ENCODE measurements at places on chromosomes 12 and 14.
A peak's percentile ranks its signal among the peaks of the same experiment; 100 is the strongest.

DNA sequence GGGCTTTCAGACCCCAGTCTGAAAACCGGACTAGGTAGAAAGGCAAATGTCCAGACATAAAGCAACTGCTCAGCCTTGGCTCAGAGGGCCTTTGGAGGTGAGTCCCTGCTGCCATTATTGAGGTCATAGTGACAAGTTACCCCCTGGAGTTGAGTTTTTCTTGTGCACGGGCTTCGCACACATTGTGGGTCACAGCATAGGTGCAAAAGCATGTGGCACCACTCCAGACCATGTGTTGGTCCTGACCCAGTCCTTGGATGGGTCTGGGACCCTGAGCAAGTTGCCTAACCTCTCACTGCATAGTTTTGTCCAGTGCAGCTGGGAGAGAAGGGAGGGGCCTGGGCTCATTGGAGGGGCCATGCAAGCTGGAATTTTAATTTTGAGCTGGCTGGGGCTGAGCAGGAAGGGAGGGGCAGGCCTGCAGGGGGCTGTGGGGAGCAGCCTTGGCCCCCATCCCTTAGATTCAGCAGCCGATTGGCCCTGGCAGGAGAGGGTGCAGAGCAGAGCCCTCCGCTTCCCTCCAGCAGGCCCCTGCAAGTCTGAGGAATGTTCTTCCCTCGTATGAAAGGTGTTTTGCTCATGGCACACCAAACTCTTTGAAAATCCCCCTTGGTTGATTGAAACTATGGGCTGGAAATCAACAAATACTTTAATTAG, 4.2 kb upstream of the KRT5 start:
- DNase-seq = no peak

DNA sequence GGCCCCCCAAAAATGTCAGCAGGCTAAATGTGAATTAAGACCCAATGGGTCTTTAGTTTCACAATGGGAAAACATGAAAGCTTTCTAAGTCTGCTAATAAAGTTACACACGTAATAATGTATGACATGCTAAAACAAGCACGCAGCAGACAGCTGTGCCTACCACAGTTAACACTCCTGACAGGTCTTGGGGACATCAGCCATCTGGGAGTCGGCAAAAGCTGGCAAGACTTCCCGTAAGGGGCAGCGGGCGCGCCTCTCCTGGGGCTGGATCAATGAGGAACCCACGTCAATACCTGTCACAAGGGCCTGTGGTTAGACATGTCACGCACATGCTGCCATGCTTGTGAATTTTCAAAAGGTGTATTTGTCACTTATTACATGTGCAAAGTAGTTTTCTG, 45.0 kb downstream of the ACTN1 start:
- DNase-seq = no peak

- DNase-seq = no peak
Measured at GRCh38 chr12:93944201-93944600, 204.2 kb upstream of the PLXNC1 start.

DNA sequence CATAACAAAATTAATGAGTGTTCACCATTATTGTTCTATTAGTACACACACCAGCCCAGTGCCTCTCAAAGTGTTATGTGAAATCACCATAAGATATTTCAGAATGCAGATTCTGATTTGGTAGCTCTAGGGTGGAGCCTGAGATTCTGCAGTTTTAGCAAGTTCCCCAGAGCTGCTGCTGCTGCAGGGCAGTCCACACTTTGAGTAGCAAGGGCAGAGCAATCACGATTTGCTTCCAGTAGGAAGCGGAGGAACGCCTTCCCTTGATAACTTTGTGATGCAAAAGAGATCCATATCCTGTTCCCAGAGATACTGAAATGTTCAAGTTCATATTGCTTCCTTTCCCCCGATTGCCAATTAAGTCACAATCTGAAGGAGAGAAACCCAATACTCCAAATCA, 57.9 kb downstream of the SLC17A8 start:
- DNase-seq = no peak

- peak; percentile 29 for DNase-seq
Measured at GRCh38 chr14:102778338-102779083, 1.3 kb downstream of the TRAF3 start.

DNA sequence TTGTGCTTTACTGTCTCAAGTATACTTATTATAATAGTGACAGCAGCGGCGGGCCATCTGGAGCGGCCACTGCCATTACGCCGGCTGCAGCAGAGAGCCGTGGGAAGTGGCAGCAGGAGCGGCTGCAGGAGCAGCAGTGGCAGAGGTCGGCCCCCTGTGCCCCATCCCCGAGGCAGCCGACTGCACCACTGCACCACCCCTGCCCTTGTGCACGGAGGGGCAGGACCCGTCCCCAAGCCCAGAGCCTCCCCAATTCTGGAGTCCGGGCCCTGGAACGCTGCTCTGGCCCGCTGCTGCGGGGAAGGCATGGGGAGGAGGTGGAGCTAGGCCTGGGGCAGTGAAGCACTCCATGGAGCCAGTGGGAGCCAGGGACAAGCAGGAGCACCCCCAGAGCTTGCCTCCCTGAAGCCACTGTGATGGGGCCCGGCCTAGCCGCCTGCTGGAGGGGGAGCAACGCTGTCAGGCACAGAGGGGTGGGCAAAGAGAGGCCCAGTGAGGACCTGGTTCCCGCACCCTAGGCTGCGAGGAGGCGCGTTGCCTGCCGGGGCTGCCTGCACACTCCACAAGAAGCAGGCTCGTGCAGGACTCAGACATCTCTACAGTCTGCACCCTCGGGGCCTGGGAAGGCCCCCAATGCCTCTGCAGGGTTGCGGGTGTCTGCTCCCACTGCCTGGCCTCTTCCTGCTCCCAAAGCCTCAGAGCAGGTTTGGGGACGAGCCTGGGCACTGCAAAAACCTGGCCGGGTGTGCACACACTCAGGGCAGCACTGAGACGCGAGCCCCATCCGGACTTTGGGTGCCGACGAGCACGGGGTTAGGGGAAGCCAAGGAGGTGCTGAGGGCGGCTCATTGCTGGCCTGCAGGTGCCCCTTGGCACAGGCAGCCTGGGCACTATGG, 74.2 kb upstream of the RASSF8 start:
- no peak for DNase-seq

GRCh38 chr12:27003421-27004381, 10.5 kb downstream of the TM7SF3 start:
- DNase-seq = no peak

GRCh38 chr14:64937821-64938193, 4.7 kb downstream of the GPX2 start:
- DNase-seq = no peak

DNA sequence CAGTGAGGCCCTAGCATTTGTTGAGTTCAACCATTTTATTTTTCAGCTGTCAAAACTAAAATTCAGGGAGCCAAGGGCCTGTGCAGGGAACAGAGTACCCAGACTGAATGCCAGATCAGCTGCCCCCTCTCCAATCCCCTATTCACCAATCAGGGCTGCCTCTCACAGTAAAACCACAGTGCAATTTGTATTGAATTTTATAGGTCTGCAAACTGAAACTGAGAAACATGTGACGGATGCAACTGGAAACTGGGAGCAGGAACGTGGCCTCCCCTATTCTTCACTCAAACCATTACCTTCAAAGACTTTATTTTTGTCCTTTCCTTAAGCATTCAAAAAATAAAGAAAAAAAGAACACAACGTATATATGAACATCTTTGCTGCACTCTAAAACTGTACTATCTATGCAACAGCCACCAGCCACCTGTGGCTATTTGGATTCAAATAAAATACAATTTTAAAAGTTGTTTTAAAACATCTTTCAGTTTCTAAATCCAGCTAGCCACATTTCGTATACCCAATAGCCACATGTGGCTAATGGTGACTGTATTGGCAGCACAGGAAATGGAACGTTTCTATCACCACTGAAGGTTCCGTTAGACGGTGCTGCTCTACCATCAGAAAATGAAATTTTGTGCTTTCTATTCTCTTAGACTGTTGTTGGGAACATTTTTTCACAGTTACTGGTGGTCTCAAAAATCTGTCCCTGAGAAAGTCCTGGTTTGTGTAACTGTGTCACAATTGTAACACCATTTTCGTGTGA, 371.3 kb upstream of the FAR2 start:
- DNase-seq = no peak

DNA sequence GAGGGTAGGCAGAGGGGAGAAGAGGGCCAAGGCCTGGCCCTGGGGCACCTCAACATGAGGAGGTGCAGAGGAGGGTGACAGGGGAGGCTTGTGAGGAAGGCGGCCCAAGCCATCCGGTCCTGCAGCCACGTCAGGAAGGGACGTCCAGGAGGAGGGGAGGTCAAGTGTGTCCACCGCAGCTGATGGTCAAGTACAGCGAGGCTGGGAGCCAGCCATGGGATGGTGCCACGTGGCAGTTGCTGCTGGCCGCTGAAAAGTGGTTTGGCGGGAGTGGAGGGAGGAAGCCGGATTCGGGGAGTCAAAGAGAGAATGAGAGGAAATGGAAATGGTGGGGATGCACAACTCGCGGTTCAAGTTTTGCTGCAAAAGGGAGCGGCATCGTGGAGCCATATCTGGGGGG, 41.2 kb downstream of the PRIMA1 start:
- DNase-seq = no peak

DNA sequence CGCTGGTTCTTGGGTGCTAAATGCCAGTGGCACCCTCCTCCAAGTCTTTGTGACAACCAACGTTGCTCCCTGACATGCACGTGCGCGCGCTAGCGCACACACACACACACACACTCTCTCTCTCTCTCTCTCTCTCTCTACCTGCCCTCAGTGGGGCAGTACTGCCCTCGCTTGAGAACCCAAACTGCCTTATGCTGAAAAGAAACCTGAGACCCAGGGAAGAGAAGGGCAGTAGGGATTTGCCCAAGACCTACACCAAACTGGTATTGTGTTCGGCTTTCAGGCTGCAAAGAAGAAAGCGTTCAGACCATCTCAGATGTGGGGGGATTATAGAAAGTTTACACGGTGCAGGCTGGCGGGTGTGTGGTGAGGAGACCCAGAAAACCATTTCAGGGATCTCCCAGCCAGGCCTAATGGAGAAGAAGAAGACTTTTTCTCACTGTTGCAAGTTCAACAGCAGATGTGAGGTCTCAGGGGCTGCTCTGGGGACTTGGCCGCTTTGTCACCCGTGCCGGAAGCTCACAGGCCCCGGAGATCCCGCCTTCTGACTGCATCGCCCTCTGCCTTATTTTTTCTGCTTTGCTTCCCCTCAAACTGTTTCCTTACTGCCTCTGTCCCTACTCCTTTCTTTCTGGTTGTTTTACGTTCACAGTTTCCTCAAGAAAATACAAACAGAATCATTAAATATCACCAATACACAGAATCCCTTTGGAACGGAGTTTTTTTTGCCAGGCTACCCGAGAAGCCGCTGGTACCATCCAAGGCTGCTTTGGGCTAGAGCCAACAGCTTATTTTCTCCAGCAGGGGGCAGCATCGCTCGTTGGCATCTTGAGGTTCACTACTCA, 82.4 kb downstream of the PPM1A start:
- peak; percentile 61 for DNase-seq

DNA sequence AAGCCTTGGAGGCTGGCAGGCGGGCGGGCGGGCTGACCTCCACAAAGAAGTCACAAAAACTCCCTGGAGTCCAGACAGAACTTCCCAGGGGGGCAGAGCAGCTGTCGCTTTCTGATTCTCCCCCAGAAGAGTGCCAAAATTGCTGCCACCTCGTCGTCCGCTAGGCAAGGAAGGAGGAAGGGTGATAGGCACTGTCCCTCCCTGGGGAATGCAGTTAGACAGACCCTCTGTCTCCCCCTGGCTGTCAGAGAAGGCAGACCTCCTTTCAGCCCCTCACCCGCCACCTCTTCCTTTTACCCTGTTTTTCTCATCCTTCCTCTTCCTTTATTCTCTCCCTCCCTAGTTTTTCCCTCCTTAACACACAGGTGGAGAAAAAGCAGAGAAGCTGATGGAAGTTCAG, 18.7 kb downstream of the GRIN2B start:
- DNase-seq = no peak

- DNase-seq = no peak
Measured at GRCh38 chr12:124814741-124815613, 48.7 kb downstream of the SCARB1 start.

DNA sequence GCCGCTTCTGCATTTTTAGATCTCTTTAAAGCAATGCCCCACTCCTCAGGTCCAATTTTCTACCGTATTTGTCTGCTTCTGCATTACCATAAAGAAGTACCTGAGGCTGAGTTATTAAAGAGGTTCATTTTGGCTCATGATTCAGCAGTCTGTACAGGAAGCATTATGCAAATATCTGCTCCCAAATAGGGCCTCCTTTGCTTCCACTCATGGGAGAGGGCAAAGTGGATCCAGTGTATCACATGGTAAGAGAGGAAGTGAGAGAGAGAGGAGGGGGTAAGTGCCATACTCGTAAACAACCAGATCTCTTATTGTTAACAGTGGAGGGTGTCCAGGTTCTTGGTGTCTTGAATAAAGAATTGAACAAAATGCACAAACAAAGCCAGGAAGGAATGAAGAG, 316.1 kb upstream of the SEL1L start:
- no peak for DNase-seq

DNA sequence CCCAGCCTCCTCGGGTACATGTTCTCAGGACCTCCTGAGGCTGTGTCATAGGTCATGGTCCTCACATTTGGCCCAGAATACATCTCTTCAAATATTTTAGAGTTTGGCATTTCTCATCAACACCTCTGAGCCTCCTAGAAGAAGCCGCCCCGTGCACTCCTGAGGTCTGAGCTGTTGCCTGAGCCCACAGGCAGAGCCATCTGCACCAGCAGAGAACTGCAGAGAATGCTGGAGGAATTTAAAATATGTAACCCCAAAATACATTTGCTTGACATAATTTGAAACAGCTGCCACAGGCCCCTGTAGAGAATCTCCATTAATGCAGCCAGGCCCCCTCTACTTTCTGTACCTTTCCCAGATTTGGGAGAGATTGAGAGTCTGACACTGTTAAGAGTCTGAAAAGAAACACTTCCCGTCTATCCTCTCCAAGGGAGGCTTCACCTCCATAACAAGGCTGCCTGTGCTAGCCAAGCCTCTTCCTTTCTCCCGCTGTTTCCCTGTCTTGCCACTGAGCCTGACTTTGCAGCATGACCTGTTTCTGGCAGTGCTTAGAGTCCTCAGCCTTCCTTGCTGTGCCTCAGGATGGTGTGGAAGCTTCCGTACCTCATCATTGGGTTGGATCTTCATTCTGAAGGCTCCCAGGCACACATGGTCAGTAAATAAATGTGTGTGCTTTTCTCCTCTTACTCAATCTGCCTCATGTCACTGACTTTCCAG, 95.4 kb upstream of the SFSWAP start:
- no peak for DNase-seq

- DNase-seq = no peak
Measured at GRCh38 chr14:104512061-104512460, 67.5 kb upstream of the C14orf180 start.

DNA sequence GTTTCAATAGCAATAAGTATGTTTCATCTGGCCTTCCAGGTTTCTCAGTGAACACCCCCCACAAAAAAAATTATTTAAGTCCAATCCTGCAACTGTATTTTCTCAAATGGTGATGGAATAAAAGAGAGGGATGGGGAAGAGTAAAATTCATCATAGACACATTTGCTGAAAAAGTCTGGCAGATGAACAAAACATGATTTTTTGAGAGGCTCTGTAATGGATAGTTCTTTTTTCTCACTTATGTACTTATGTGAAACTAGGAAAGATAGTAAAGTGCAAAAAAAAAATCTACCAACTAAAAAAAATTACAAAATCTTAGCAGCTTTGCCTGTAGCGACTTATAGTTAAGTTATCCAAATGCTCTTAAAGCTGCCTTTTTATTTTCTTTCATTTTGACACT, 412.4 kb downstream of the FOXG1 start:
- DNase-seq = no peak

GRCh38 chr12:65911321-65911720, 87.0 kb downstream of the HMGA2 start:
- DNase-seq = no peak

GRCh38 chr14:101232340-101233020, 328.8 kb upstream of the DIO3 start:
- DNase-seq = no peak

- DNase-seq = no peak
Measured at GRCh38 chr12:65926119-65926908, 102.0 kb downstream of the HMGA2 start.

All from T-helper 2 cell treated with Interferon-gamma antibody and Interleukin-4, amounts not matched to agents 5 μg/mL and 100 μg/mL, for 36 hours (primary cell).